ENCODE measurements at places on chromosomes 3 and 15.

GRCh38 chr3:38112378-38112761 lies 24.6 kb downstream of the ACAA1 start:
- DNase-seq = no peak

- DNase-seq = no peak
These were observed 21.2 kb downstream of the PRKAR2A start for GRCh38 chr3:48826451-48826850.

DNA sequence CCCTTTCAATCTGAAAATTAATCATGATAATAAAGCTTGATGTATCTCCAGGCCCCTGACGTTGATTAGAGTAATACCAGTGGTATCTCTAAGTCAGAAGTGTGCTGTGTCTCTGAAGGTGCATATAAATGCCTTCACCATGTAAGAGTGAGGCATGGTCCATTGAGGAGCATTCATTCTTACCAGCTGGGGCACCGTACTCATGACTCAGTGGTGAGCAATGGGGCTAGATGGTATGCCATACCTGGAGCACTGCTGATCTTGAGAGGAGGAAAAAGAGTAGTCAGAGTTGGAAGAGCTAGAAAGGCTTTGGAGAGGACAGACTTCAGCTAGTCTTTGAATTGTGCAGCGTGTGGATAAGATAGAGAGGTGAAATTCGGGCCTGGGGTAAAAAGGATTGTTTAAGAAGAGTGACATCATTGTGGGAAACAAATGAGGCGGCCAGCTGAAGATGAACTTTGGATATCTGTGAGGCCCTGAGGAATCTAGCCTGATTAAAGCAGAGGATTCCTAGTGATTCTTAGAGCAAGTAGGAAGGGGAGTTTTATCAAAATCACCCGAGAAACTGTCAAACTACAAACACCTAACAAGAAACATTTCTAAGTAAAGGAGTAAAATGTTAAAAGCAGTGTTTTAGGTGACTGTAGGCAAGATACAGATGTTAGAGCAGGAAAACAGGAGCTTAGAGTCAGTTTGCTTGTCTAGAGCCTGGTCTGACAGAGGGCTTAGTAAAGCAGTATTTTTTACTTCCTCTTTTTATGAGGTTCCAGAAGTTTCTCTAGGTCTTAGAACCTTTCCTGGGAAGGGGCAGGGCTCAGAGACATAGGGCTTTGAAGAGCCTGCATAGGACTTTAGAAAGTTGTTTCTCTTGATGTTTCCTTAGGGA lies 13.6 kb downstream of the TMOD3 start:
- no peak for DNase-seq

DNA sequence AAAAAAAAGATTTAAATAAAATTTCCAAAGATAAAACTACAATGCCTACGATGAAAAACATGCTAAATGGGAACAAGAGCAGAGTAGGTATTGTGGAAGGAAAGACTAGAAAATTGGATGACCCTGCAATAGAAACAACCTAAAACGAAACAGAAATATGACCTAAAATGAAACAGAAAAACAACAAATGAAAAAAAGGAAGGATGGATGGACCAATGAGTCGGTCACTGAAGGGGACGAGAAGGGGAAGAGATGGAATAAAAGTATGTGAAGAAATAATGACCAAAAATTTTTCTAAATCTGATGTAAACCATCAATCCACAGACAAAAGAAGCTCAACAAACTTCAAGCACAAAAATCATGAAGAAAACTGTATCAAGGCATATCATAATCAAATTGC lies 44.8 kb downstream of the TBC1D2B start:
- no peak for DNase-seq

DNA sequence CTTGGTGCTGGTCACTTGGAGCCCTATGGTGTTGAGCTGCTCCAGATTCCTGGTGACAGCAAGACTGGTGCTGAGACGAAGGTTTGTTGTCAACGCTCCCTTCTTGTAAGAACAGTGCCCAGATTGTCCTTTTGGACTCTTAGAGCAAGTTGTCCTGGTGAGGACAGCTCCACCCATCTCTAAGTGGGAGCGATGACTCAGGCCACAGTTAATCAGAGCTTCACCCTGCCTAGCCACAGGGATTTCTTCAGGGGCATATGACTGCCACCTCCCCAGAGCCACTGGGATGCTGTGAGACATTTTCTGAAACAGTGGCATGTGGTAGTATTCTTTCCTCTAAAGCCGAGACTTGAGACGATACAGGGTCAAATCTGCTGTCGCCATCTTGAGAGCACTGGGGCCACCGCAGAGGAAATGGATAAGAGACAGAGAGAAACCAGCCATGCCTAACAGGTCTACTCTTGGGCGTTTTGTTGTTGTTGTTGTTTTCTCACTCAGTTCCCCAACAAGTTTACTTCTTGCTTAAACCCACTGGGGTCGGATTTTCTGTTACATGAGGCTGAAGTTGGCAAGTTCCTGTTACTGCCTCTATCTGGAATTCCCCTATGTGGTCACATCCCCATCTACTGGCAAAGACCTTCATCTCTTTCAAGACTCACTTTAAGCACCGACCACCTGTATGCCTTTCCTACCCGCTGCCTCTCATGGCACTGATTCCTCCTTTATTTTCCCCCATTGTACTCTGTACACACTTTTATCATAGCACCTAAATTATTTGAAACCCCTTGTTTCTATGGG lies 16.0 kb upstream of the PCOLCE2 start:
- DNase-seq = no peak

DNA sequence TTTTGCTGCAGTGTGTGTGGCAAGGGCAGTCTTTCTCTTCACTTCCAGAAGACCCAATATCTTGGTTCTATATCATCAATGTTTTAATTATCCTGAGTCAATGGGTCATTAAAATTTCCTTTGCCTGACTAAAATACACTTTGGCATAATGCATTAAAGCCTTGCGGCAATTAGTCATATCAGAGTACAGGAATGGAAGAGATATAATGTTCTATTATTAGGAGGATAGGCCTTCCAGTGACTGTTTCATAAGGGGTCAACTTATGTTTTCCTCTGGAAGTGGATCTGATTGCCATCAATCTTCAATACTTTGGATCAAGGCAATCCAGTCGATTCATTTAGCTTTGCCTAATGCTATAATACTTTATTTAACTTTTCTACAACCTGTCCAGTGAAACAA lies 9.4 kb upstream of the SECISBP2L start:
- no peak for DNase-seq

DNA sequence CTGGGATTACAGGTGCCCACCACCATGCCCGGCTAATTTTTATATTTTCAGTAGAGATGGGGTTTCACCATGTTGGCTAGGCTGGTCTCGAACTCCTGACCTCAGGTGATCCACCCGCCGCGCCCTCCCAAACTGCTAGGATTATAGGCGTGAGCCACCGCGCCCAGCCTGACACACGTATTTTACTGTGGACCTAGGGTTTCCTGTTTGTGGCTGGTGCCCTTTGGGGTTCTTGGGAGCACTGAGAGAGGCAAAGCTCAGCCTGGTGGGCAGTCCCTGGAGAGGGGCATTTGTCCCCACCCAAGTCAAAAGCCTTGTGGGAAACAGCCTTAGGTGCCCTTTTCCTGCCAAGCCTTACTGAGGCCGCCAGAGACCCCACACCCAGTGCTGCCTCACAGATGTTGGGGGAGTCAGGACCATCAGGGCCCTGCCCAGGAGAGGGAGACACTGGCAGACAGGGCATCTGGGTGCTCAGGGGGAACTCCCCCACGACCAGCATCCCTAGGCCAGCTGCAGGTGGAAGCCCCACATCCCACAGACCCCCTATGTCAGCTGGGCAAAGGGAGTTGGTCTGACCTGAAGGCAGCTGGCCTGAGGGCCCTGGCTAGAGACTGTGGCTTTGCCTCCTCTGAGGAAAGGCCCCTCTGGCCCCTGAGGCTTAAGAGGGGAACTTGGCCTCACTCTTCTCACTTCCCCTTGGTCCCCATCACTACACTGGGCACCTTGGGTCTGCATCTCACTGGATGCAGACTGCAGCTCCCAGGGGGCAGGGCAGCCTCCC lies 35.1 kb downstream of the DNAH1 start:
- DNase-seq = no peak

- peak; percentile 14 for DNase-seq
These were observed 19.9 kb upstream of the ABHD2 start for GRCh38 chr15:89068325-89068784.

DNA sequence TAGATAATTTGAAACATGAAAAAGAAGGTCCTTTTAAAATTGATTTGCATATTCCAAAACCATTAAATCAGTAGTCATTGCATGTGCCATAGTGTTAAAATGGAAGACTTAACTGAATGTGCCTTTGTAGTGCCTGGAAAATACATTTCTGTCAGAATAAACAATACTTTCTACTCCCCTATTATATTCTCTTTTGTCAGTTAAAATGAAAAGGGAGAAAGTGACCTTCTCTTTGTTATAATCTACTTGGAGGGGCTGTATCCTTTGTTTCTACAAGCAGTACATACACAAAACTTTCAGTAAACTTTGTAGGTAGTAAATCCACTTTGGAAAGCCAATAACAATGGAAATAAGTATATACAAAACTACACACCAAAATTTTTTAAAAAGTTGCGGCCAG lies 189.5 kb downstream of the NLGN1 start:
- no peak for DNase-seq

DNA sequence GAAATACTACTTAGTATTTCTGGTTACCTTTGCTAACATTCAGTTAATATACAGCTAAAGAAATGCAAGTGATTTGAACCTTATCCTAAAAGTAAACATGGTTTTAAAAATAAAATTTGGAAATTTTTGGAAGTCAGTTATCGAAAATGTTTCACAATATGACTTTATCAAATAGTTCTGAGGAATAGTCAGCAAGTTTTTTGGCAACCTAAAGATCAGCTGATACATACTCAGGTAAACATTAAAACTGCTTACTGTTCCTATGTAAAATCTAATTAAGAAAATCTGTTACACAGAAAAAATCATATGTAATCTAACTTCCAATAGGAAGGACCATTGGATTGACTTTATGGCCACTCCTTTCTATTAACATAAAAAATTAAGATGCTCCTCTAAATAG lies 24.1 kb downstream of the IFT80 start:
- no peak for DNase-seq

GRCh38 chr3:153160451-153161137 lies 1.4 kb upstream of the RAP2B start:
- DNase-seq = peak; percentile 48

- DNase-seq = no peak
These were observed 69.4 kb downstream of the FHIT start for GRCh38 chr3:61181874-61182273.

- DNase-seq = no peak
These were observed 2.9 kb downstream of the NR2F2 start for GRCh38 chr15:96333131-96334016.

GRCh38 chr15:64597477-64597822 lies 137.1 kb downstream of the ZNF609 start:
- no peak for DNase-seq

GRCh38 chr3:120064641-120065040 lies 29.6 kb downstream of the GSK3B start:
- DNase-seq = no peak

GRCh38 chr15:48175126-48175525 lies 3.0 kb downstream of the MYEF2 start:
- no peak for DNase-seq

- no peak for DNase-seq
These were observed 274.9 kb downstream of the FAM43A start for GRCh38 chr3:194960446-194961032.

- no peak for DNase-seq
These were observed 4.8 kb downstream of the GASK1A start for GRCh38 chr3:42983927-42984326.

DNA sequence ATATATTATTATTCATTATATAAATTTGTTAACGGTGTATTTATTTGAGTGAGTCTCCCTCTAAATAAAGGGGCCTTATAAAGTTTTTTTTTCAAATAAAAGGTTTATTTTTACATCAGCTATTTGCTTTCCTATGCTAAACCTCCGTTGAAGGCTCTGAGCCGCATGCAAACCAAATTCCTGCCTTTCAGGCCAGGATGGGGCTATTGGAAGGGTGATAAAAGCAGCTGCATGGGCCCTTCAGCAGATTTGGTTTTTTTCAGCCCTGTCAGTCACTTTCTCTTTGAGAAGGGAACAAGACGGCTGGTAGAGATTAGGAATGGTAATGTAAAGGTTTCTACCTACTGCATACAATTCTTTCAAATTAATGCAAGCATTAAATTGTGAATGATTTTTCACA lies 244.2 kb downstream of the WNT5A start:
- no peak for DNase-seq

GRCh38 chr3:171531716-171532115 lies 71.5 kb upstream of the TNIK start:
- DNase-seq = no peak

- no peak for DNase-seq
These were observed 84.5 kb upstream of the STT3B start for GRCh38 chr3:31448035-31448881.

DNA sequence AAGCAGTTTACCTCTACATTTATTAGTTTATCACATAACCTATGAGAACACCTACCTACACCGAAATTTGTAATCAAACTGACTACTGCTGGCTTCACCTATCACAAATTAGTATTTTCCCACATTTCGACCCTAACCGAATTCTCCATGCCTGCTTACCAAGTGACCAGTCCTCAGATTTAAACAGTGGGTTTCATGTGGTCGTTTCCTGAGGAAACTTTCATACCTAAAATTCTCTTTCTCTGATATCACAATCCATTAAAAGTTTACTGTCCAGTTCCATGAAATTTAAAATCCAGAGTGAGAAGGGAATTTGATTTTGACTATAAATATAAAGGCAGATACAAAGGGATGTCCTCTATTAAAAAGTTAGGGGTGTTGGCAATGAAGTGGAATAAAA lies 1.9 kb downstream of the PLOD2 start:
- no peak for DNase-seq

- no peak for DNase-seq
These were observed at the start of gene ZNF35 for GRCh38 chr3:44648564-44649229. Gene ZNF35 (plus strand): TSS chr3:44648732. CDS start chr3:44651068, 2,336 bp downstream.

DNA sequence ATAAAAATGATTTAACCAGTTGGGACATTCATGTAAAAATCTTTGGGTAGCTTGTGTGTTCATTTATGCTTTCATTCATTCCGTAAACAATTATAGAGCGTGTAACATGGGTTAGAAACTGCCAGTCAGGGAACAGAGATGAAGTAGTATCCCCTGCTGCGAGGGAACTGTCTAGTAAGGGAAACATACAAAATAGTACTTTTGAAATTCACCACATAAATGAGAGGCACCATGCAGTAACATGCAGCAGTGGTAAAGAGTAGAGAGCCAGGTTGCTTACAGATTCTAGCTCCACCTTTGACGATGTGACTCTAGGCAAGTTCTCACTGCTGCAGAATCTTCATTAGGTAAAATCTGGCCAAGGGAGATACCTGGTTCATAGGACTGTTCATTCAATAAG lies 938 bp downstream of the DZIP3 start:
- no peak for DNase-seq

Measured in stimulated activated CD4-positive, alpha-beta T cell treated with anti-CD3 and anti-CD28 coated beads, Interleukin-2, amount 100 ng/mL, for 4 hours (primary cell).